ENCODE measurements at places on chromosomes 5 and 9.
A peak's percentile ranks its signal among the peaks of the same experiment; 100 is the strongest.

DNA sequence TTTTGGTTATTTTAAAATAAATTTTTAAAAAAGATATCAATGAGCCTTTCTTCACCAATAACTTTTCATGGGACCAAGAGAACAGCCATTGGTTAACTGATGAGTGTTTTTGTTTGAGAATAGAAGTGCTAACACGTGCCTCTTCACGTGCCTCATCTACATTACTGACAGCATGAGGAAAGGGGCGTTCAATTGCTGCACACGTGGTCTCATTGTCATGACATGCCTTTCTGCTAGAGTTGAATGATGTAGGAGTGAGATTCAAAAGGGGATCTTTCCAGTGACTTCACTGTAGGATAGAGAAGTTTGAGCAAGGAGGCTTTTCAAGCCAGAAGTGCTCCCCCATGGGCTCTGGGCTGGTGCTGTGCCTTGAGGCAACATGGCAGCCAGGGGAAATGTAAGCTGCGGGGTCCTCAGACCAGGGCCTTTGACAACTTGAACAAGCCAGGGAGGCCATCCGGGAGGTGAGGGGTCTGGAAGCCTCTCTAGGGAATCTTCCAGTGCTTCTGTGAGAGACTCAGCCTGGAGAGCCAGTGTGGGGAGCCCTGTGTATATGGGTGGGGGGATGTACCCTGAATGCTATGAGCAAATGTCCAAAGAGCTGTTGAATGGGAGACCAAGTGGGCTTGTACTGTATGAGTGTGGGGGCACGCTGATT lies 51.2 kb upstream of the FSTL4 start:
- no peak for DNase-seq
- H3K4me1 ChIP-seq, result no peaks in the 10 kb centered on the region
- no peak overlapping the region for H3K4me3 ChIP-seq
- H3K27ac ChIP-seq, result no peak overlapping the region
- no peaks in the 10 kb centered on the region for H3K36me3 ChIP-seq

DNA sequence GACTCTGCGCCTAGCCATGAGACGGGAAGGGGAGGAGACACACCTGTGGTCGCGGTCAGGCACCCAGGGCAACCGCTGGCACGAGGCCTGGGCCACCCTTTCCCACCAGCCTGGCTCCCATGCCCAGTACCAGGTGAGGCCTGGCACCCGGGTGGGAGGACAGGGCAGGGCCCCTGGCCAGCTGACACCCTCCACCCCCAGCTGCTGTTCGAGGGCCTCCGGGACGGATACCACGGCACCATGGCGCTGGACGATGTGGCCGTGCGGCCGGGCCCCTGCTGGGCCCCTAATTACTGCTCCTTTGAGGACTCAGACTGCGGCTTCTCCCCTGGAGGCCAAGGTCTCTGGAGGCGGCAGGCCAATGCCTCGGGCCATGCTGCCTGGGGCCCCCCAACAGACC lies 5.0 kb downstream of the MAMDC4 start:
- H3K27ac ChIP-seq, result no peak overlapping the region
- no peak for DNase-seq
- no peaks in the 10 kb centered on the region for H3K4me1 ChIP-seq
- no peaks in the 10 kb centered on the region for H3K27me3 ChIP-seq
- peaks cover 17% of the 10 kb centered on the region for H3K36me3 ChIP-seq
- H3K4me3 ChIP-seq, result no peak overlapping the region

- no peak for DNase-seq
- H3K36me3 ChIP-seq, result no peaks in the 10 kb centered on the region
- no peak overlapping the region for H3K4me3 ChIP-seq
- no peak overlapping the region for H3K27ac ChIP-seq
- H3K27me3 ChIP-seq, result no peaks in the 10 kb centered on the region
Observed at GRCh38 chr5:136682986-136683385, 317.6 kb upstream of the TRPC7 start.

GRCh38 chr5:54361691-54362411 lies 51.5 kb upstream of the ARL15 start:
- no peak overlapping the region for H3K27ac ChIP-seq
- DNase-seq, result no peak
- H3K4me3 ChIP-seq, result no peak overlapping the region
- H3K27me3 ChIP-seq, result peaks cover 28% of the 10 kb centered on the region

DNA sequence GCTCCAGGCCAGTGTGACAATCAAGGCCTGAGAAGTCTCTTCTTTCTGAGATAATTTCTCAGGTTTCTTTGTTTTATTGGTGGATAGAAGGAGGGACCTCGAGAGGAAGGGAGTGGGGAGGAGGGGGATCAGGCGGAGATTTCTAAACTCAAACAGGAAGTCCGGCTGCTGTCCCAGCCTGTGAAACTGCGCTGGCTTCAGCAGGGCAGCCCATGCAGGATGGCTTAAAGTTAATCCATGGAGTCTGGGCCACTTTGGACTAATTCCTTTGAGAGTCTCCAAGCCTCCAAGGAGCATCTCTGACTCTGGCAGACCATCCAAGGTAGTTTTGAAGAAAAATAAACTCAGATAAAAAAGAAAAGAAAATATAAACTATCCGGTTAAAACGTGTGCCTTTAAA lies 378.5 kb downstream of the MLLT3 start:
- no peak overlapping the region for H3K27ac ChIP-seq
- H3K4me1 ChIP-seq, result peaks cover 56% of the 10 kb centered on the region
- no peak for DNase-seq
- H3K36me3 ChIP-seq, result no peaks in the 10 kb centered on the region

GRCh38 chr9:35424356-35425352 lies 65.3 kb upstream of the RUSC2 start:
- H3K36me3 ChIP-seq, result no peaks in the 10 kb centered on the region
- no peak for DNase-seq

DNA sequence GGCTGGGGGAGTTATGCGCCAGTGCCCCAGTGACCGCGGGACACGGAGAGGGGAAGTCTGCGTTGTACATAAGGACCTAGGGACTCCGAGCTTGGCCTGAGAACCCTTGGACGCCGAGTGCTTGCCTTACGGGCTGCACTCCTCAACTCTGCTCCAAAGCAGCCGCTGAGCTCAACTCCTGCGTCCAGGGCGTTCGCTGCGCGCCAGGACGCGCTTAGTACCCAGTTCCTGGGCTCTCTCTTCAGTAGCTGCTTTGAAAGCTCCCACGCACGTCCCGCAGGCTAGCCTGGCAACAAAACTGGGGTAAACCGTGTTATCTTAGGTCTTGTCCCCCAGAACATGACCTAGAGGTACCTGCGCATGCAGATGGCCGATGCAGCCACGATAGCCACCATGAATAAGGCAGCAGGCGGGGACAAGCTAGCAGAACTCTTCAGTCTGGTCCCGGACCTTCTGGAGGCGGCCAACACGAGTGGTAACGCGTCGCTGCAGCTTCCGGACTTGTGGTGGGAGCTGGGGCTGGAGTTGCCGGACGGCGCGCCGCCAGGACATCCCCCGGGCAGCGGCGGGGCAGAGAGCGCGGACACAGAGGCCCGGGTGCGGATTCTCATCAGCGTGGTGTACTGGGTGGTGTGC lies at the start of gene RXFP3:
RXFP3 (plus strand) TSS at position 6 of the 636 bp plus-strand sequence; CDS start at position 361, 355 bp downstream.
- H3K27me3 ChIP-seq, result peaks cover 65% of the 10 kb centered on the region
- H3K4me3 ChIP-seq, result no peak within 1 kb of the TSS
- H3K27ac ChIP-seq, result no peak within 1 kb of the TSS

DNA sequence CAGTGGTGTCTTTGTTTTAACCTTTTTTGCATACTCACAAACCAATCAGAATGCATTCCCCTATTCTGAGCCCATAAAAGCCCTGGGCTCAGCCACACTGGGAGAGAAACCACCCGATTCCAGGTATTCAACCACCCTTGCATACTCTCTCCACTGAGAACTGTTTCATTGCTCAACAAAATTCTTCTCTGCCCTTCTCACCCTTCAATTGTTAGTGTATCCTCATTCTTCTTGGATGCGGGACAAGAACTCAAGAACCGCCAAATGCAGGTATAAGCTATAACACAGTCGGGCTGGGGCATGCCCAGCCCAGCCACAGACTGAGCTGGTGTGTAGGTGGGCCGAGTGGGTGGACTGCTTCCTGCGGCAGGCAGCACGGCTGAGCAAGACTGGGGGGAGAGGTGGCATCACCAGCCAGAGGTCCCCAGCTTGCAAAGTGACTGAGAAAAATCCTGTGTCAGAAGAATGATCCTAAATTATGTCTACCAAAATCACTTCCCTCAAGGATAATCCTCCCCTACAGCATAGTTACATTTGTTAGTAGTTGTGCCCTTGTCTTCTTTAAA lies 141.0 kb downstream of the SSBP2 start:
- no peaks in the 10 kb centered on the region for H3K27me3 ChIP-seq
- no peak overlapping the region for H3K4me3 ChIP-seq
- peaks cover 37% of the 10 kb centered on the region for H3K36me3 ChIP-seq
- no peak for DNase-seq
- peaks cover 1% of the 10 kb centered on the region for H3K4me1 ChIP-seq

DNA sequence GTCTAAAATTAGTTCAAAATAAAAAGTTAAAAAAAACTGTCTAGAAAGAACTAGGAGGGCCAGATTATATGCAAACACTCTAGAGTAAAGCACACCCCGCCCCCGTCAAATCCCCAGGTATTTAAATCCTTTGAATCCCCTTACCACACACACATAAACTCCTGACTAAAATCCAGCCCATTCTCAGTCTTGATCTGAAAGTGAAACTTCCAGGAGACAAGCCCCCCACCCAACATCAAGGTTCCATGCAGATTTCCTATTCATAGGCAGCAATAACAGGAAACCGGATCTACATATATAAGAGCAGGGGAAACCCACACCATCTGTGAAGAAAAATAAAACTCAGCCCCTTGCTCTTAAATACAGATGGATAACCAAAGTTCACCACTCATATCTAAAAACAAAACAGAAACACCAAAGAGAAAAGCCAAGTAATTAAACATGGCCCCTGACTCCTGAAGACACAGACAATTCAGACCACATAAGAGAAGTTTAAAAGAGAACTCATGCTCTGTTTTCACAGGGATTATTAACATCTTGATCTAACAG lies 42.3 kb downstream of the MARCHF3 start:
- peak overlapping the region; percentile 50 for H3K4me3 ChIP-seq
- no peaks in the 10 kb centered on the region for H3K27me3 ChIP-seq
- H3K27ac ChIP-seq, result peak overlapping the region; percentile 92
- peaks cover 40% of the 10 kb centered on the region for H3K4me1 ChIP-seq
- DNase-seq, result no peak
- no peaks in the 10 kb centered on the region for H3K36me3 ChIP-seq

DNA sequence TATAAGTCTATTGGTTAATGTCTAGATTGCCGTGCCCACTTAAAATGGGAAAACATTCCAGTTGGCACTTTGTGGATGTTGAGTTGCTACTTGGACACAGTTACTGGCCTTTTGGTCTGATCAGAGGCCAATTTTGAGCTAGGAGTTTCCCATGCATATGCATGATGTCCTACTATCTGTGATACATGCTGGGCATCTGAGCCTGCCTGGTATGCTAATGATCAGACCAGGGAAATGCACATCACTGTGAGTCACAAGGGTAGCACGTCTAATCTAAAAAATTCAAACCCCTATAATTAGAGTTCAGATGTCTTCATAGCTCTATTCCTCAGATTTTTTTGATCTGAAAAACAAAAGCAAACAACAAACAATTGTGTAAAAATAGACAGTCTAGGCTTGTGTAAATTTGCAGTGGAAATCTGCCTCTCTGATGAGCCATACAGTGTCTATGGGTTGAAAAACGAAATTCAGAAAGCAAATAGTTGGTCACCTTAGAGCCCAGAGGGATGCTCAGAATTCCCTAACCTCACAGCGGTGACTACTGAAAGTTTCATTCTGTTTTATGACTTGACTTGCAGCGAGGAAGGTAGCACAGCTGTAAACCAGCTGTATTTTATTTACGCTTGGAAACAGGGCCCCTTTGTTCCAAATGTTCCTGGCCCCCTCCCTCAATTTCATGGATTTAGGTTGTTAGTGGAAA lies 37.3 kb downstream of the PALM2AKAP2 start:
- H3K4me3 ChIP-seq, result no peak overlapping the region
- no peaks in the 10 kb centered on the region for H3K4me1 ChIP-seq
- no peaks in the 10 kb centered on the region for H3K36me3 ChIP-seq
- no peak for DNase-seq
- no peak overlapping the region for H3K27ac ChIP-seq

GRCh38 chr5:101929628-101930027 lies 366.5 kb downstream of the SLCO4C1 start:
- no peaks in the 10 kb centered on the region for H3K27me3 ChIP-seq
- H3K4me1 ChIP-seq, result no peaks in the 10 kb centered on the region
- no peaks in the 10 kb centered on the region for H3K36me3 ChIP-seq
- no peak overlapping the region for H3K27ac ChIP-seq
- no peak overlapping the region for H3K4me3 ChIP-seq

- H3K4me3 ChIP-seq, result no peak overlapping the region
- H3K4me1 ChIP-seq, result no peaks in the 10 kb centered on the region
- no peaks in the 10 kb centered on the region for H3K27me3 ChIP-seq
- no peaks in the 10 kb centered on the region for H3K36me3 ChIP-seq
- H3K27ac ChIP-seq, result no peak overlapping the region
- no peak for DNase-seq
Observed at GRCh38 chr9:28179893-28180292, 606.6 kb upstream of the C9orf72 start.

DNA sequence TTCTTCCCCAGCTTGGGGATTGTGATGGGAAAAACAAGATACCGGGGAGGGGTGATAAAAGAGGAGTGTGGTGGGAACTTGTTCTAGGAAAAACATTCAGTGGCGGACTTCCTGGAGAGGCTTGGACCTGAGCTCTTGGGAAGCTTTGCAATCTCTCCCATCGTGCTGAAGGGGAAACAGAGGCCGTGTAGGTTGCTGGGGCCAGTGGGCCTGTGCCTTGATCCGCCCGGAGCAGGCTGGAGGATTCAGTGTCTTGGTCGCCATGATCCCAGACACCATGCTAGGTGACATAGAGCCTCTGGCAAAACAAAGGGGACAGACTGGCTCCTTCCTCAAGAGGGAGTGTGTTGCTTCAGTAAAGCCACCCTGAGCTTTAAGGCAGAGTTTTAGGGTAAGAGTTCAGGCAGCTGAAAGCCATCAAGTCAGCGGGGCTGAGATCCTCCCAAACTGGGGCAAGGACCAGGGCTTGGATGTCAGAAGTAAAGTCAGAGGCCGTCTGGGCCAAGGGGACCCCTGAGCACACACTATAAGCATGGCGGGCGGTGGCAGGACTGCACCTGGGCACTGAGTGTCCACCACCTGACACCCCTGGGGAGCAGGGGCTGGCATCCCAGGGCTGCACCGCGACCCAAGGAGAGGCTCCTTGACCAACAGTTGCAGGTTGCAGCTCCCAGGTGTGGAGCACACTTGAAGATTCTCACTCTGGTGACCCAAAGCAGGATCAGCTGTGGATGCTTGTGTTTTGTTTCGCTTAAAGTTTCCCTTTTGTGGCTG lies 44.7 kb downstream of the TRIP13 start:
- H3K4me1 ChIP-seq, result peaks cover 24% of the 10 kb centered on the region
- no peak overlapping the region for H3K4me3 ChIP-seq
- H3K27ac ChIP-seq, result no peak overlapping the region

DNA sequence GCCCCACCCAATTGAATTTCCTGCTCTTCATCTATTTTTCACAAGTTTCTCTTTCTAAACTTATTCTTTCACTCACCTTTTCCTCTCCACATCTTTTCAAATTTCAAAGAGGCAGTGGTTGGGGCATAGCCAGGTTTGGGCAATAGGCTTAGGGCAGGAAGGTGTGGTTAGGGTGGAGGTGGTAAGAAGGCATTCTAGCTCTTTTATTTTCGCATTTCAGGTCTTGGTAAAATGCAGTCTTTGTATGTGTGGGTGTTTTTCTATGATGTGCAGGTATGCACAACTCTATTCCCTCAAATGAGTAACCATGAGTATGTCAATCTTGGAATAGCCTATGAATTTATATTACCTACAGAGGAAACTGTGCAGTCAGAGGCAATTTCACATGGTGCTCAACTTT lies 129.8 kb upstream of the IFNE start:
- H3K4me1 ChIP-seq, result peaks cover 81% of the 10 kb centered on the region
- H3K36me3 ChIP-seq, result no peaks in the 10 kb centered on the region
- no peaks in the 10 kb centered on the region for H3K27me3 ChIP-seq
- H3K4me3 ChIP-seq, result peak overlapping the region; percentile 15
- peak overlapping the region; percentile 84 for H3K27ac ChIP-seq

- no peak overlapping the region for H3K4me3 ChIP-seq
- DNase-seq, result no peak
- no peaks in the 10 kb centered on the region for H3K27me3 ChIP-seq
Observed at GRCh38 chr9:110371411-110372007, 33.8 kb upstream of the TXNDC8 start.

Measured in activated T-cell treated with anti-CD3 and anti-CD28 coated beads, Interleukin-2, amount 50 U/mL, for 24 hours (primary cell).